ENCODE measurements at places on chromosomes 4 and X.

DNA sequence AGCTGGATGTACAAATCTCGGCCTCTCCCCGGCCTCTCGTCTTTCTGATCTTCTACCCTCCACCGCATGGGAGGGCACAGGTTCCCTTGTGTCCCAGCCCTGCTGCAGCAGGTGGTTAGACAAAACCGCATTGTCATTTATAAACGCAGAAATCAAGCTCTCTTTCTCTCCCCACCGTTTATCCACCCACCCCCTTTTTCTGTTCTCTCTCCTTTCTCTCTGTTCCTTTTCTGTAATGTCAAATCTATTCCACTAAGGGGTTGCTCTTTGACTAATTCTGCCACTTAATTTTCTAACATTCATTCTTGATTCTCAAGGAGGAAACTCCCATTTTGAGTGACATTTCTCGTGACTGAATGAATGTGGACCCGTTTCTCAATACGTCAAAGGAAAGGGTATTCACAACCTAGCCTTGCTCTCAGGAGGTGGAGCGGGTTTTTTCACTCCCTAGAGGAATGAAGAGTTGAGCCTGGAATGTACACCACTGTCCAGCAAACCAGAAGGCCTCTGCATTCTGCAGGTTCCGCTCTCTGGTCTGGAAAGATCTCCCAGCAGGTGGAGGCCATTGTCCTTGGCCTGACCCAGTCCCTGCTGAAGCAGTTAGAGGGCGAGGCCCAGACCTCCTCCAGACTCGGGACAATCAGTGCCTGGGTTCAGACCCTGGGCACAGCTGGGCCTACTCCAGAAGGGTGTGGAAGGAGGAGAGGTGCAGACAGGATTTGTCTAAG, 70.9 kb upstream of the ENPP6 start:
- no peak for DNase-seq

DNA sequence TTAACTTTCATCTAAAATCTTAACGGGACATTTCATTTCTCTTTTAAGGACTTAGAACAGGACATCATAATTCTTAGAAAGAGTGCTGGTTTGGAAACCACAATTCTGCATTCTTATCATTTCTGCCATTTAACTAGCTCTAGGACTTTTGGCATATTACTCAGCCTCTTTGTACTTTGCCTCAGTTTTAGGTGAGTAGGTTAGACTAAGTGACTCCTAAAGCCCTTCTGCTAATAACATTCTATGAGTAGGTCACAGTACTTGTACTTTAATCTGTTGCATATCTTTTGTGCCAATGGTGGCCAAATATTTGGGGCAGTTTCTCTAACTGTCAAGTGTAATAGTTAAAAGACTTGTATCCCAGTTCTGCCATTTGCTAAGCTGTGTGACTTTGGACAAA, 115.4 kb upstream of the NUDT6 start:
- no peak for DNase-seq

GRCh38 chrX:80747832-80748231, 61.8 kb downstream of the BRWD3 start:
- no peak for DNase-seq

- DNase-seq: peak; percentile 28
Measured at GRCh38 chr4:52234561-52235440, 183.7 kb downstream of the SPATA18 start.

- no peak for DNase-seq
Measured at GRCh38 chrX:132676102-132676501, 187.3 kb upstream of the MBNL3 start.

DNA sequence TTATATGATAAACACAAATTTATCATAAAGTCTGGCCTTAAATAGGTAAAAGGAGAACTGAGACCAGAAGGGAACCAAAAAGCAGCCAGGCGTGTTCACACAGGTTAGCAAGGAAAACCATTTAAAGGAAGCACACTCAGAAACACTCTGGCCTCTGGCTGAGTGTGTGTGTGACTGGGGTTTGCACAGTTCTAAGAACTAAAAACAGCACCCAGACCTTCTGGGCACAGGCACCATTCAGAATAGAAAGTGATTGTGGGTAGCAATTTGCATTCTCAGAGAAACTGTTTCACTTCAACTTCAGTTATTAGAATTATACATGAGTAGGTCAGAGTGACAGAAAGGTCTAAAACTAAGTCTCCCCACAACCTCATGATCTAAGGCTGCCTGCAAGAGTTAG, 10.0 kb downstream of the GPR82 start:
- no peak for DNase-seq

- no peak for DNase-seq
Measured at GRCh38 chr4:111027526-111027925, 404.6 kb upstream of the PITX2 start.

GRCh38 chr4:57137261-57137660, 27.1 kb upstream of the IGFBP7 start:
- DNase-seq: no peak

- peak; percentile 8 for DNase-seq
Measured at GRCh38 chr4:68342134-68342533, 7.8 kb downstream of the YTHDC1 start.

GRCh38 chrX:53718073-53718472, 31.6 kb upstream of the HUWE1 start:
- no peak for DNase-seq

Data from A549 (cell line).